Ureter (tissue), 1 donor: ENCODE measurements at places on chromosomes 4 and X. TPM values are rescaled to one million over a fixed set of nuclear protein-coding genes. Genes with fewer than 3 reads are reported as not detected.

DNA sequence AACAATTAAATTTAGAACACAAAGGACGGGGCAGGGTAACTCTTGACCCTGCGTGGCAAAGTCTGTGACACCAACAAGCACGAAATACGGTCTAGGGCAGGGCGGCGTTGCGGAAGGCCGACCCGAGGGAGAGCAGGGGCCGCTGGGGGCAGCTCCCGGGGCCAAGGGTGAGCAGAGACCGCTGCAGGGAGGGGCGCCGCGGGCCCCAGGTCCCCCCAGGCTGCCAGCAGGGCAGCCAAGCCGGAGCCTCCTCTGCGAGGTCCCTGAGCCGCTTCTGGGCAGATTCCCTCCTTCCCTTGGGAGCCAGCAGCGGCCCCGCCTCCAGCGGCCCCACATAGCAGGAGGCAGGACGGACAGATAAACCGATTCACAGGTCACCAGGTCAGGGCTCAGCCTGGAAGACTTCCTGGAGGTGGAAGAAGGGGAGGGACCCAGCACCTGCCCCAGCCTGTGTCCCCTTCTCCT, 90.2 kb downstream of the FAM53A start:
- no peak for DNase-seq

- DNase-seq: no peak
Measured at GRCh38 chr4:24164054-24164693, 274.3 kb upstream of the PPARGC1A start.

DNA sequence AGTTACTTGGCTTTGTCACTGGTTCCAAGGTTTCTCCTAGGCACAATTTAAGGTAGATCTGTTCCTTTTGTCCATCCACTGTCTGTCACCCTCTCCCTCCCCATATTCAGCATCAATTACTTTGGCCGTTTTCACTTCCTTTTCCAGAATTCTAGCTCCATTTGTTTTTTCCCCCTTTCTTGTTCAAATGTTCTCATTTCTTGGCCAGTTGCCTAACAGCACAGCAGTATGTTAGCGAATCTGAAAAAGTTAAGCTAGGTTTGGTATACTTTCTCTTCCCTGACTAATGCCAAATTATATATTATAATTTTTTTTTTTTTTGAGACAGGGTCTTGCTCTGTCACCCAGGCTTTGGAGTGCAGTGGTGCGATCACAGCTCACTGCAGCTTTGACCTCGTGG, 409.1 kb upstream of the TEX13C start:
- DNase-seq: no peak

GRCh38 chr4:170271723-170272122, 182.0 kb upstream of the AADAT start:
- no peak for DNase-seq

DNA sequence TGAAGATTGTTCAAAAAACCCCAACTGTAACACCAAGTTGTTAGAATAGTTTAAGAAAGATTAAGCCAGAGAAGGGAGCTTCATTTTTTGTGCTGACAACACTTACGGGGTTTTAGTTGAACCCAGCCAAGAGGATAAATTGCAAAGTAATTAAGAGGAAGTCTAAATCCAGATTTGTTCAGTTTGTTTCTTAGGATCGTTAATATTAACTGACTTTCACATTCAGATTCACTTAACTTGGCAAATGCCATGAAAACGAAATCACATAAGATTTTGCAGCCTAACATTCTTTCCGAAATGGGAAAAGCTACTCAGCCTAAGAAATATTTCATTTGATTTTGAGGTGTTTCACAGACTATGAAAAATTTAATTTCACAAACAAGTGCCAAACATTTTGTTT, 511.3 kb downstream of the TRIML1 start:
- DNase-seq: no peak

DNA sequence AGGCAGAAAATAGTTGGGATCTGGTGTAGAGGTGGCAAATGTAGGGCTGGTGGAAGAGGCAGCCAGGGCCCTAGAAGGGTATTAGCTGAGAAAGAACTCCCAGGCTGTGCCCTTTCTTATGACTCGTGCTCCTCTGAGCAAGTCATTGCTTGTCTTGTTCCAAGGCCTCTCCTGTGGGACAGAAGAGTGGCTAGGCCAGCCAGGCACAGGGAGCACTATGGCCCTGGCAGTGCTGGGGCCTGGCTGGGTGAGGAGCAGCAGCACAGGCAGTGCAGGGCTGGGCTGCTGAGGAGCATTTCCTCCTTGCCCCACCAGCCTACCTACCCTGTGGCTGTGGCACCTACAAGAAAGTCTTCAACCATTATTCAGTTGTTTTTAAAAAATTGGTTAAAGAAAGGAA, 298.5 kb upstream of the NR3C2 start:
- no peak for DNase-seq

DNA sequence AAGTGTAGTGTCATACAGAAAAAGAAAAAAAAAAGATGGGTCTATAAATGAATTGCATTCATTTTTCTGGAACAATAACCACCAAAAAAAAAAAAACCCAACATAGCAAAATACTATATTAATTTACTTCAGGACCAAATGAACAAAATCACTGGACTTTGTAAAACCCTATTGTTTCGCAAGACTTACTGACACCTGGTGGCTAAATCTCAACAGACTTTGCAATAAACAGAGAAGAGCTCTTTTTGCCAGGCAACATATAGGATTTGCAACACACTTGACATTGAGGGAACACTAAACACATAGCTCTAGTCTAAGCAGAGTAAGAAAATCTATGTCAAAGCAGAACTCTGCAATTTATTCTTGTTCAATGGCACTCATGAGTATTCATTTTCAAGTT, 990.2 kb downstream of the STPG2 start:
- DNase-seq: no peak

- DNase-seq: no peak
Measured at GRCh38 chr4:80189956-80190677, 7.2 kb upstream of the PRDM8 start.

DNA sequence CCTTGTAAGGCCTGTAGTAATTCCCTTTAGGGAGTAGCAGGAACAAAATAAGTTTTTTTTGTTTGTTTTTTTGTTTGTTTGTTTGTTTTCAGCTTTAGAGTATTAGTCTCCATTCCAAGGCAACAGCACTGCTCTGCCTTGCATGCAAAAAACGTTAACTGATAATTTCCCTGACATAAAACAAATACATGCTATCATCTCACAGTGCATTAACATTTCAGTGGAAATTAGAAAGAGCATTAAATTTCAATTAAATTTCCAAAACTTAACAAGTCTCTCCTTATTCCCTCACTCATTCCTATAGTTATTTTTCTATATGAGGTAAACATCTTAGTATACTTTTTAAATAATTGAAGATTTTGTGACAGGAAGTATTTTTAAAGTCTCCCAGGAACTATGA, 378.4 kb upstream of the PCDH7 start:
- no peak for DNase-seq

DNA sequence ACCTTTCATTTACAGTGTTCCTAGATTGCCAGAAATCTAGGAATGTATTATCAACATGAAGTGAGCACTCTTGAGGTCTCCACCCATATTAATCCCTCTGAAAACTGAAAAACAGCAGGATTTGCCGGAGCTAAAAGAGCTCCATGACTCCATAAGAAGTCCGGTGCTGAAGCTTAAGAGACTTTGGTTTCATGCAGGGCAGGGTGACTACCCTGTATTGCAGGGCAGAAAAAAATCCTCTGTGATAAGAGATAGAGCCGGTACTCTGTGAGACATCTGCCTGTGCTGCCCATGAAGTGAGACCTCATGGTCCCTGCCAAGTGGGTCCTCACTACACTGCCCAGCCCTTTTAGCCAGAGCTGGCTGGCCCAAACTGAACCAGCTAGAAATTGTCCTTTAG, 127.2 kb upstream of the NPY2R start:
- no peak for DNase-seq

Gene RIPPLY1
- total RNA-seq: not detected

Gene ZNF330
- total RNA-seq: 39.0 TPM
